ENCODE measurements at places on chromosomes 5 and 9.

GRCh38 chr5:124401476-124402143 lies 344.8 kb downstream of the ZNF608 start:
- DNase-seq: no peak

GRCh38 chr5:93277051-93277450 lies 304.0 kb downstream of the NR2F1-AS1 start:
- DNase-seq: no peak

DNA sequence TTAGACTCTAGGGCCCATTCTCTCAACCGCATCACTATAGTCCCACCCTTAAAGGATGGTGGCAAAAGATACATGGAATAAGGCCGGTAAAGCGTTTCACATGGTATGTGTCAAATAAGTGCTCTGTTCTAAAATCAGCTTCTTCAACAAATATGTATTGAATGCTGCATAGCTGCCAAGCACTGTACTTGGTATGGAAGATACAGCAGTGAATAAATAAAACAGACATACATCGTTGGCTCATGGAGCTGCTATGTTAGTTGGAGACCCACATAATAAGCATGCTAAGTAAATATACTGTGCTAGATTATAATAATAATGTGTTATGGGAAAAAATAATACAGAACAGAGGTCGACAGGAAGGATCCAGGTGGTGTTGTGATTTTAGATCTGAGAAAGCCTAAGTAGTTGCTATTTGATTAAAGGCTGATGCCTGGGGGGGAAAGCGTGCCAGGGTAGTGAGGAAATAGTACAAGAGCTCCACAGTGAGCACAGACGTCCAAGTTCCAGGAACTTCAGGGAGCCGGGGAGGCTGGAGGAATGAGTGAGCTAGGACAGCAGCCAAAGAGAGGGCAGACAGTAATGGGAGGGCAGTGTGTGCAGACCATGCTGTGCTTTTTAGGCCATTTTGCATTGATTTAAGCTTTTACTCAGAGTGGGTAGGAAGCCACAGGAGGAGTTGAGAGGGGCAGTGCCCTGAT lies 93.7 kb downstream of the JAKMIP2 start:
- DNase-seq: no peak

DNA sequence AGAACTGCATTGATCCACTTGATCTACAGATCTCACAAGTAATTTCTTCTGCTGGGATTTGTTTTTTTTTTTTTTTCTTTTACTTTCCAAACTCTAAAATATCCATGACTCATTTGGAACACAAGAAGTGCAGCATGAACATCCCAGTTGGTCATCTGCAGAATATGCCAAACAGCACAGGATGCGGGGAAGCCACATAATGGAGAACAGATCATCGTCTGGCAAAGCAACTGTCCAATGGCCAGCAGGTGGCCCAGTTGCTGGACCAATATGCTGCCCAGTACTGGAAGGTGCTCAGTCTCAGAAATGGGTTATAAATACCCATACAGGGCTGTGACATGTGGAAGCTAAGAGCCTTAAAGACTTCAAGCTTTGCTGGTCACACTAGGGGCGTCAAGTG lies 221.3 kb upstream of the TAS2R1 start:
- DNase-seq: no peak

DNA sequence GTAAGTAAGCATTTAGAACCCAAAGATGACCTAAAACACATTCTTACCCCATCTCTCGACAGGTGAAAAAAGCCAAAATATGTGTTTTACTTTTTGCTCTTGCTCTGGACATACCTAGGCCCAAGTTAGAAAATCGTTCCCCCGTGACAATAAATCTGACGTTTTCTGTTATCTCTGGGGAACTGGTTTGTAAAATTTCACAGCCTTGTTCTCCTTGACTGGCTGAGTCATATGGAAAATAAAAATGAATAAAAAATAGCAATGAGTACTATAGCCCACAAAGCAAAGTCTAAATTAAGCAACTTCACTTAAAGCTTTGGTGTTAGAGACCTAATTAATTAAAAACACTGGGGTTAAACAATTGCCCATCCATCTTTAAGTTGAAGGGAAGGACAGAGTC lies 286.9 kb upstream of the CLINT1 start:
- no peak for DNase-seq

GRCh38 chr9:33161011-33161588 lies 6.0 kb downstream of the B4GALT1 start:
- DNase-seq: no peak

GRCh38 chr9:7965063-7965462 lies 165.5 kb upstream of the DMAC1 start:
- DNase-seq: no peak

DNA sequence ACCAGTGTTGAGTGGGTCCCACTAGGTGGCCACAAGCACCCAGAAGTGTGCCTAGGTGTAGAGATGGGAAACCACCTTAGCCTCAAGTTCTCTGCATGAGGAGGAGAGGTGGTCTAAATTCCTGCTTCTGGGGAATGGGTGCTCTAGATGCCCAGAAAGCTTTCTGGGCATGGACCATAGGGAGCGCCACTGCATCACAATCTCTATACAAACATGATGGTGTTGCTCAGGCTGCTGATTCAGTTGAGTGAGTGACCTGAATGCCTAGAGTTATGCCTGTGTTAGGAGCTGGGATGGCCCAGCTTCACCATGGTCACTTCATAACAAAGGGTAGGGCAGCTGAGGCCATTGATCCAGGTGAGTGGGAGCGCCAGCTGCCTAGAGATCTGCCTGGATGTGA lies 667.9 kb upstream of the ARRDC3 start:
- DNase-seq: no peak

DNA sequence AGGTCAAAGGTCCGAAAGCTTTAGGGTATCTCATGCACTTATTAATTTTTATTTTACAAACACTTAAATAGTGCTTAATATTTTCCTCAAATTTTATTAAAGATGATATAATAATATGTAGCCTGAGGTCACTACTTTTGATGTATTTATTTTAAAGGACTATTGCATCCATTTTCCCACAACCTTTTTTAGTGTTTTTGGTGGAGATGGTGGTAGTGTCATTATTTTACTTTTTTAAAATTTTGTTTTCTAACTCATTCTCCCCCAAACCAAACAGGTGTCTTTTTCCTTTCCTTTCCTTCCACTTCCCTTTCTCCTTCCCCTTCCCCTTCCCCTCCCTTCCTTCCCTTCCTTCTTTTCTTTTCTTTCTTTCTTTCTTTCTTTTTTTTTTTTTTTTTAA lies 328.6 kb downstream of the CYLC2 start:
- no peak for DNase-seq

GRCh38 chr9:123402981-123403509 lies 47.0 kb downstream of the CRB2 start:
- DNase-seq: no peak

DNA sequence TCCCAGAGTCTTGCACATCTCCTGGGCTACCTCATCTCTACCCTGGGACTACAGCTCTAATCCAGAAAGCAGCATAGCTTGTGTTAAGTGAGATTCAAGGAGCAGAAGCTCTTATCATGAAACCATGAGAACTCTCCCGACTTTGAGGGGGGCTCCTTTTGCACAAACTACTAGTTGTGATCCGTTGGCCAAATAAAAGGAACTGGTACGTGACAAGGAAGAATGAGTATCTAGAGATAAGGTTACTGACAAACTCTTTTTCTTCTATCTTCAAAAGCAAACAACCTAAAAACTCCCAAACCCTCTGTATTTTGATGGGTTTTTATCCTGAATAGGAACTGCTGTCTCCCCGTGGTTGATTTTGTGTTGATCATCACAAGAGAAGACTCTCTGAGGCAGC lies 168.5 kb downstream of the SLC24A2 start:
- DNase-seq: no peak

DNA sequence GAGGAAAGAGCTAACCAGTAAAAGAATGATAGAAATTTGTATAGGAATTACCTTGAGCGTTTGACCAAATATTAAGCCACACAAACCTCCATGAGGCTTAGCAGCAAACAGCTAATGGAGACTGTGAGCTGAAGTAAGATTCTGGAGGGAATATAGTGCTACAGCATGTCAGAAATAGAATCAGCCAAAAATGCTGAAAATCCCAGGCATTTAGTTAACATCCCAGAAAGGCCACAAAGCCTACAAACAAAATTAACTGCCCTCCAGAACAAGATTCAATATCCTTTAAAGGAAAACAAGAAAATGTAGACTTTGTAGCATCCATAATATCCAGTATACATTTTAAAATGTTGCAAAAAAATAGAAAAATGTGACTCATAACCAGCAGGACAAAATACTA lies 257.8 kb upstream of the TUSC1 start:
- DNase-seq: no peak

- DNase-seq: no peak
These were observed 510.4 kb downstream of the PSAT1 start for GRCh38 chr9:78807286-78807685.

DNA sequence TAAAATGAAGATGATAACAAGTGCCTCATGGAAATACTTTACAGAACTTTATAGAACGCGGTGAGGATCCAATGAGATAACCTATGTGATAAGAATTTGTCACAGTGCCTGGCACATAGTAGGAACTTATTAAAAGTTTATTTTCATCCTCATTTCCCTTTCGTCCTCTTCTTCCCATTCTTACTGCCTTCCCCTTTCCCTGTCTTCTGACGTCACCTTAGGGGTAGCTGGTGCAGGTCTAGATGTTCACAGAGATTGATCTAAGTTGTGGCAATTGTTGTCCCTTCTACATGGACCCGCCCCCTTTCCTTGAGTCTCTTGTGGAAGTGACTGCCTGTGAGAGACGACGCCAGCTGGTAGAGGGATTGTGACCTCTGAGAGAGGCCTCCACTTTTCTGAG lies 46.5 kb upstream of the NTRK2 start:
- no peak for DNase-seq

- DNase-seq: no peak
These were observed 162.8 kb downstream of the GABRG2 start for GRCh38 chr5:162230348-162230747.

DNA sequence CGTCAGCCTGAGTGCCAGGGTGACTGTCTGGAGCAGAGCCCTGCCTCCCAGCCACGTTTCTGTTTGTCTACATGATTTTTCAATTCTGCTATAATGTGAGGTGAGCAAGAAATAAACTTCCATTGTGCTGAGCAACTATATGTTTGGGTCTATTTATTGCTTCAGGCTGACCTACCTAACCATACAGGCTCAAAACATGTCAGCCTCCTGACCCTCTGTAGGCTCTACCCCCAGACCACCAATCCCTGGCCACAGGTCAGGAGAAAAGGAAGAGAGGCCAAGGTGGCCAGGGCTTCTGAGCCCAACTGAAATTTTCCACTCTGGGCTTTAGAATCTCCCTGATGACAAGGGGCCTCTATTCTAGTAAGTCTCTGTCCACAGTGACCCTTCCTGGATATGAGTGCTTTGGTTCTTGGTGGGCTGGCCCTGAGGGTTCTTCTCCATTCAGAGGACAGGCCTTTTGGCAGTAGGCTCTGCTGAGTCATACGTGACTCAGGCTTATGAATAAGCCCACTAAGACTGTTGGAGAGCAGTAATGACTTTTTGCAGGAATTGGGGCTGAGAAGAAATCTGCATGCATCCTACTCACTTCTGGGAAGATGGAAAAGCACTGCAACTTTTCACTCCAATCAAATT lies 117.2 kb upstream of the TBCA start:
- no peak for DNase-seq

- no peak for DNase-seq
These were observed 142.9 kb downstream of the SLCO4C1 start for GRCh38 chr5:102153003-102153759.

GRCh38 chr5:173786286-173787187 lies 101.6 kb upstream of the CPEB4 start:
- no peak for DNase-seq

DNA sequence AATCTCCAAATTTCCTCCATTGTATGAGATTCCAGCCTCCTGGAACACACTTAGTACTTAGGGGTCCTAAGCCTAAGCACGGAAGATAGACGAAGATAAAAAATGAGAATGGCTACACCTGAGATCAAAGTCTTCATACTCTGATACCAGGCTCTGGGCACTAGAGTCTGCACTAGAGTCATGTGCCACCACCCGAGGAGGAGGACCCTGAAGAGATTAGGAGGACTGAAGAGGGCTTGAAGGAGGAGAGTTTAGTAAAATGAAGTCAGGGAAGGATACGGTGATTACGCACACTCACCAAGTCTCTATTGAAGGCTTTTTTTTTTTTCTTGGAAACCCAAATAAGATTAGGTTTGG lies 573 bp upstream of the SPATA24 start:
- DNase-seq: no peak

DNA sequence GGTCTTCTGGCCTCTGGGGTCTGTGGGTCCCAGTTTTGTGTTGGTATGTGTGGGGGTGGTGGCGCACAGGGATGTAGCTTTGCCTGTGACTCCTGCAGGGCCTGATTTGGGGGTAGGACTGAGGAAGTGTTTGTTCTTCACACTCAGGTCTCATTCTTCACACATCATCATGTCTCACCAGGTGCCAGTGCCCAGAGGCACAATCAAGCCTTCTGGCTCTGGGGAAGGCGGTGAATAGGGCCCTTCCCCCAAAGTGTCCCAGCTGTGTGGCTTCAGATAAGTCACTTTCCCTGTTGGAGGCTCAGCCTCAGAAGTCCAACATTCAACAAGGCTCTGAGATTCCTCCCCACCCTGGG lies 5.1 kb downstream of the DBN1 start:
- no peak for DNase-seq

GRCh38 chr5:97501965-97502305 lies 318.9 kb upstream of the RIOK2 start:
- no peak for DNase-seq

GRCh38 chr5:155017610-155018009 lies 4.1 kb downstream of the KIF4B start:
- no peak for DNase-seq
